ENCODE measurements at places on chromosomes 5 and 9. TPM values are rescaled to one million over a fixed set of nuclear protein-coding genes. Genes with fewer than 3 reads are reported as not detected.

Gene C1QTNF2
- not detected for total RNA-seq

Gene SLC46A2
- not detected for total RNA-seq

Gene ANKRD20A1
- not detected for total RNA-seq

Gene KCNIP1
- total RNA-seq, result not detected

Gene SMIM33
- not detected for total RNA-seq

Gene CKMT2
- not detected for total RNA-seq

Gene NR2F1
- total RNA-seq, result 1.2 TPM

Gene RRAGA
- total RNA-seq, result 46.8 TPM

Gene RNF44
- total RNA-seq, result 13.0 TPM

Gene DND1
- total RNA-seq, result 0.28 TPM

Gene PBX3
- total RNA-seq, result 19.8 TPM

Gene BAAT
- 0.05 TPM for total RNA-seq

Gene TMEM250
- total RNA-seq, result 58.1 TPM

Gene SLC34A3
- 0.14 TPM for total RNA-seq

All from airway epithelial cell (primary cell).